ENCODE measurements at places on chromosomes 1 and 21.

DNA sequence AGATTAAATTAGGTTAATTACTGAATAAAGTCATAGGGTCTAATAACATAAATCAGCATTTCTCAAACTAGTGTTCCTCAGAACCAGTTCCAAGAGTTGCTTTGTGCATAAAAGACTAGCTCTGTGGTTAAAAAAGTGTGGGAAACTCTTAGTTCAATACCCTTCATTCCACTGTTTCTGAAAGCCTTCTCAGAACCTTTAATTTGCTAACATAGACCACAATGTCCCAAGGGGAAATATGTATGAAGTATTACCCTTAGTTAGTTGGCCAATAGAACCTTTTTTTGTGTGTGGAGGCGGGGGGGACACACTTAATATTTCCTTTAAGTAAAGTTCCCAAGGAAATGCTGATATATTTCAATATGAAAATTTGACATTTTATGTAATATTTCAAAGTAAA is 20.4 kb downstream of the ODF2L start:
- no peak for DNase-seq

- no peak for DNase-seq
These were observed 22.9 kb upstream of the MTF2 start for GRCh38 chr1:93056214-93056613.

DNA sequence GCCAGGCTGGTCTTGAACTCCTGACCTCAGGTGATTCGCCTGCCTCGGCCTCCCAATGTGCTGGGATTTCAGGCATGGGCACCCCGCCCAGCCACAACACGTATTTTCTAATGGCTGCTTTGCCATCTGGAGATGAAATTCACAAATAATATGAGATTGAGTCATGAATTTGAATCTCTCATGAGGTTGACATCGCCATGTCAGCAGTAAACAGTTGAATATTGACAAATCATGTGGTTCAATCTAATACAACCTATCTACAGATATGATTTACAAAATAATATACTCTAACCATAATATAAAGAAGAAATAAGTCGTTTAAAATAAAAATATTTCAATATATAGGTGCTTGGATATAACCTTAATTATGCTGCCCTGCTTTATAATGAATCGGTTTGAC is 42.1 kb downstream of the MYOM3 start:
- no peak for DNase-seq

DNA sequence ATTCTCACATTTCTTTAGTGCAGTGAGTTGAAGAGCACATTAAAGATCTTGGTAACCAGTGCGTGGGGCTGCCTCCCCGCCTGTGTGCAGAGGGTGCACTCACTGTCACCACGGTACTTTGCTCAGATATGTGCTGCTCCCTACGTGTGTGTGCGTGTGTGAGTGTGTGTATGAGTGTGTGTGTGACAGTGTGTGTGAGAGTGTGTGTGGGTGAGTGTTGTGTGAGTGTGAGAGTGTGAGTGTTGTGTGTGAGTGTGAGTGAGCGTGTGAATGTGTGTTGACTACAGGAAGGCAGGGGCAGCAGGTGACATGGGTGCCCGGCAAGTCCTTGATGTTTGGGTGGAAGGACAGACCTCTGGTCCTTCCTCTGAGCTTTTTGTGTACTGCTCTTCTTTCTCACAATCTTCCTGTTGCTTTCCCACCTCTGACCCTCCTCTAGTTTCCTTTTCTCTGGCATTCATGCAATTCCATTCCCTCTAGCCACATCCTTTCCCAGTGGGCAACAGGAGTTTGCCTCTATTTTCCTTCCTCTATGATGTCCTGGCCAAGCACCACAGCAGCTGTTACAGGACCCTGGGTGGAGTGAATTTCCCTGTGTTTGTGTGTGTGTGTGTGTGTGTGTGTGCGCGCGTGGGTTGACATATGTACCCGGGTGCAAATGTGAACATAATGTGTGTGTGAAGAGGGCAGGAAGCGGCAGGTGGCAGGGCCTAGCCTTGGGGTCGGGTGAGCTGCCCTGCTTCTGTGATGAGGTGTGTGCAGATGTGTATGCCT is 19.8 kb downstream of the LHX4 start:
- DNase-seq, result no peak

- DNase-seq, result no peak
These were observed 510.2 kb downstream of the KCNT2 start for GRCh38 chr1:196098000-196098399.

- no peak for DNase-seq
These were observed 3.3 kb upstream of the MEF2D start for GRCh38 chr1:156503698-156504437.

DNA sequence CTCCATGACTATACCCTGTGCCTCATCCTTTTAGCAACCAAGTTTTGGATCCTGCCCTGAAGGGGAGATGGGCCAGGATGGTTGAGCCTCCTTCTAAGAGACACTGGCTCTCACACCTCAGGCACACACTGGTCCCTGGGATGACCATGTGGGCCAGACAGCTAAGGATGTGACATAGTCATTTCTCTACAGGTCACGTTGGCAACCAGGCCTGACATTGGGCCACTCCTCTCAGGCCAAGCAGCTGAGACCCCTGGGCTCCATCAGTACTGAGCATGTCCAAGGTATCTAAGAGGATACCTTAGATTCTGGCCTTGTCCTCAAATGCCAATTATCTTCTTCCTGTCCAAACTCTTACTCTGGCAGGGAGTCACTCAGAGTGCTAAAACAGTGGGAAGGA is 195.5 kb upstream of the EDN2 start:
- no peak for DNase-seq

DNA sequence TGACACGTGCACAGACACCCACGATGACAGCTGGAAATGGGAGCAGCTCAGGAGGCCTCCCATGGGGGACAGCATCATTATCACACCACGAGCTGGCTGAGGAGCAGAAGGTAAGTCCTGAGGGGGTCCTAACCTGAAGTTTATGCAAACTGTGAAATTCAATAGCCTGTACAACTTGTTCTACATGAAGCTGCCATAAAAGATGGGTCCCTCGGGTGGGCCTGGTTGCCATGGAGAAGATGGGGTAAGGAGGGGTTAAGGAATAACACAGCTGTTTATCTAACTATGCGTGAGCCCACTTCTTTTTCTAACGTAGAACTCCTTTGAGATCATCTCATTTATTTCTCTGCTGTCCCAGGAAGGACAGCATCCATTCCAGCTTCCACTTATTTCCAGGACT is 163.4 kb upstream of the CD34 start:
- no peak for DNase-seq

DNA sequence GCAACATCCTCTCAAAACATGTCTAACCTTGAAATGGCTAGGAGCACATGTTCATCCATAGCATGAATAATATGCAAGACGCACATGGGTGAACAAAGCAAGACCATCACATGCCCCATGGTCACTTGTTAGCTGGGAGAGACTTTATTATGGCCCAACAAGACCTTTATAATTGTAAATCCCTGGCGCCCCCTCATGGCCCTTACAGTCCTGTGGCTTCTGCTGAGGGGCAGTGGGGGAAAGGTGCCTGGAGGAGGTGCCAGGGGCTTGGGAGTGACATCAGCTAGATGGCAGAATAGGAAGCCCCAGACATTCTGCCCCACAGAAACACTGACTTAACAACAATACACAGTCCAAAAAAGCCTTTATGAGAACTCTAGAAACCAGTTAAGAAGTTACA is 51.7 kb downstream of the CSMD2 start:
- DNase-seq, result no peak

DNA sequence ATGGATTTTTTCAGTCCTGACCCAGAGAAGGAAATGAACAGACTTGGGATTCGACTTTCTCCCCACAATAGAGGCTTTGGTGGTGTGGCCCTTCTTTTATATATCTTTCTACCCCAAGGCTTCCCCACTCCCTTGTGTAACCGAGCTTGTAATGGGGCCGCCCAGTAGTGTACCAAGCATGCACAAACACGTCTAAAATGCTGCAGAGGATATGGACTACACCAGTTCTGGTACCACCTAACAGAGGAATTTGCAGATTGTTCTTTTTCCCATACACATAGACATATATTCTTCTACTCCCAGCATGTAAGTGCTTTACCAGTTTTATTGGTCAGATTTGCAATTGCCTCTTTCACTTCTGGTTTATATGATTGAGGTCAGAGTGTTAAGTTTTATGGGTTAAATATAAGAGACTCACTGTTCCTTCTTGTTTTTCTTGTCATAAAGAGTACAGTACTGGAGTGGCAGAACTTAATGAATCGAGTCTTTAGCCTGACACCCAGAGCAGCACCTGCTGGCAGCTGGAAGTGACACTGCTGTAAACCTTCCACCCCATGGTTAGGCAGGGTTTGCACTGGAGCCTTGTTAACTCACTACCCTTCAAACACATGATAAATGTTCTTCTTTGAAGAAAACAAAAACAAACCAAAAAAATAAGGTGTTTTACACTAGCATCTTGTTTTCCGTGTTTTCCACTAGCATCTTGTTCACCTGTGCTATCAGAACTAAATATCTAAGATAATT is 198.6 kb downstream of the PTPRC start:
- no peak for DNase-seq

- no peak for DNase-seq
These were observed 12.0 kb downstream of the FHAD1 start for GRCh38 chr1:15258833-15259621.

DNA sequence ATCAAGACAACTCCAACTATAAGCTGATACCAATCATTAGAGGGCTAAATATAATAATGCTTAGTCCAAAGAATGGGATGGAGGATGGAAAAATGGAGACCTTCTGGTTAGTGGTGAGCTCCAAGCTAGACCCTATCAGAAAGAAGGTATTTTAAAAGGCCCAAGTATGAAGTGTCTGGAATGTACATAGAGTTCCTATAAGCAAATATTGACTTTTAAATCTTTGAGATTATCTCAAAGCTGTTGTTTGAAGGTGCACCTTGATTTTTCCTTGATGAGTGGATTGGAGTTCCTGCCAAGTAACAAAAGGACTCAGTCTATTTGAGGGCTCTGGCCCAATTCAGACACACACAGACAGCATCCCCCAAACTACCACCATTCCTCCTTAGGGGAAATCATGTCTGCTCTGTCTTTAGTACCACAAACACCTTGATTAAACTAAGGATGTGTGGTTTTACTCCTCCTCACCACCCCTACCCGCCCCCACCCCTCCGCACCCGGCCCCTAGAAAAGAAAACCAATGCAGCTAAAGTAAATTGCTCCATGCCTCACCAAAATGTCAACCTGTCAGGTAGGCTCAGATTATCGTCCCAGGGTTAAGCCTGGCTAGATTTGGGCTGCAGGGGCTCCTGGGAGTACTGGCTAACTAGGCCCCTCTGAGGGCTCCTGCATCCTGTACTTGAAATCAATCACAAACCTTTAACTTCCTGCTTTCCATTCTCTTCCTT is 59.4 kb downstream of the CDC7 start:
- DNase-seq, result no peak

- DNase-seq, result no peak
These were observed 42.2 kb upstream of the TNFSF4 start for GRCh38 chr1:173249349-173249748.

DNA sequence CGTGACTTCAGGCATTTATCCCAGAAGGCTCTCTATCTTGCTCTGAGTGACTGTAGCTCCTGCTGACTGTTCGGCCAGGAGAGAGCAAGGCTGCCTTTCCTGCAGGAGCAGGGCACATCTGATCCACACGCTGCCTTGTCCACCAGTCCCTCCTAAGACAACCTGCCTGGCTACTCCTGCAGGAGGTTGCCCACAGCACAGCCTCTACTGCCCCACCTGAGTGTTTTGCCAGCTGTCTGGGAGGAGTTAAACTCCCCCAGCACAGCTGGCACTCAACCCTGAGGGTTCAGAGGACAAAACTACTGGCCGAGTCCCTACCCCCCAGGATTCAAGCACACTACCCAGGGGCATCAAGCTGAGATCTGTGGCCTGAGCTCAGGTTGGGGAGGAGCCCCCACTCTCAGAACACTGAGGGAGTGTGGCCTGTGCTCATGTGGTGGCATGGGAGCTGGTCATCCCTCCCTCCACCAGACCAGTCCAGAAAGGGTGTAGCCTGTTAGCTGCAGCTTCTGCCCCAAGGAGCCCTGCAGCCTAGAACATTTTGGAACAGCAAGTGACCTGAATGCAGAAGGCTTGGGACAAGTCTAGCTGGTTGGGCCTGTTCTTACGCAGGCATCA is 237.3 kb downstream of the SLC44A5 start:
- DNase-seq, result no peak

DNA sequence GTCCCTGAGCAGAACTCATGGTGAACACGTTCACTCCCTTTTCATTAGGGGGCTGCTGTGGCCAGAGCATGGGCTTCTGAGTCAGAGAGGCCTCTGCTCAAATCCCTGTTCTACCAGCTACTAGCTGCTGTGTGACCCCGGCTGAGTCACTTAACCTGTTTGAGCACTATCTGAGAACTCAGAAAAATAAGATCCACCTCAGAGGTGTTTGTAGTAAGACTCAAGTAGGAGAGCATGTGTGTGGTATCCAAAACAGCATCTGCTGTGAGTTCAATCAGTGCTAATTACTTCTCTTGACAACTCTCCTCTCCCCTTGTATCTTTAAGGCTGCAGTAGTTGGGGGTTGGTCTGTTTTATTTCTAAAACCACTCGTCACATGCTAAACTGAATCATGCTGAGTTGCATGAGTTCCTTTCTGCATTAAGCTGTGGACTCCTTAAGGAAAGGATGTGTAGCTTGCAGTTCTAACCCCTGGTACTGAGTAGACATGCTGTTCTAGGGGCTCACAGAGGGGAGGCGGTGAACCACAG is 39.7 kb upstream of the JUN start:
- DNase-seq, result no peak

Measured in KG1 (cell line).